ENCODE measurements at places on chromosomes 1 and 21. TPM values are rescaled to one million over a fixed set of nuclear protein-coding genes. Genes with fewer than 3 reads are reported as not detected.

The CD53 gene
- not detected for total RNA-seq

The NBPF6 gene
- total RNA-seq = not detected

The ETV3L gene
- total RNA-seq = not detected

The C4BPA gene
- total RNA-seq = 0.16 TPM

DNA sequence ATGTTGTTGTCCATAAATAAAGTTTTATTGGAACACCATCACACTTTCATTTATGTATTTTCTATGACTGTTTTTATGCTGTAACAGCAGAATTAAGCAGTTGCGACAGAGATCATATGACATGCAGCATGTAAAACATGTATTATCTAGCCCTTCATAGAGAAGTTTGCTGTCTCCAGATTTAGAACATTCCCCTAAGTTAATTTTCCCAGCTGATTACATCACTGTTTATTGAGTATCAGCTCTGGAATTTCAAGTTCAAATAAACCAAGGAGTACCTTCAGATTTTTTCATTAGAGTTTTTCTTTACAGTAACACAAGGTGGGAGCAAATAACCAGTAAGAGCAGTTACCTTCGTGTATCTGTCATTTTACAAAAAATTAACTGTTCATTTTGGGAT lies 792.8 kb downstream of the USP25 start:
- no peak for DNase-seq

DNA sequence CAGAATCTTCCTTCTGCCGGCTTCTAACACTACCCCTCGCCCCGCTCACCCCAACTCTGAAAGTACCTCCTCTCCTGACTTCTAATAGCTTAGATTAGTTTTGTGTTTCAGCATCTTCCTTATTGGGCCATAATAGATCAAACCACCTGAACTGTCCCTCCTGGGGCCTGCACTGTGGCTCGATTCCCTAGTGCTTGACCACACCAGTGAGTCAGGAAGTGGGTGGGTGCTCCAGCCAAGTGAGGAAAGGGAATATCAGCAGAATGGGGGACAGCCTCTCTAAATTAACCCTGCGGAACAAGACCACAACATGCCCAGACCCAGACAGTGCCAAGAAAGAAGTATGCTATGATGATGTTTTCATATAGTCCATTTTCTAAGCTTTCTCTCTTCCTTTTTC lies 8.5 kb downstream of the SERTAD4 start:
- DNase-seq = no peak

DNA sequence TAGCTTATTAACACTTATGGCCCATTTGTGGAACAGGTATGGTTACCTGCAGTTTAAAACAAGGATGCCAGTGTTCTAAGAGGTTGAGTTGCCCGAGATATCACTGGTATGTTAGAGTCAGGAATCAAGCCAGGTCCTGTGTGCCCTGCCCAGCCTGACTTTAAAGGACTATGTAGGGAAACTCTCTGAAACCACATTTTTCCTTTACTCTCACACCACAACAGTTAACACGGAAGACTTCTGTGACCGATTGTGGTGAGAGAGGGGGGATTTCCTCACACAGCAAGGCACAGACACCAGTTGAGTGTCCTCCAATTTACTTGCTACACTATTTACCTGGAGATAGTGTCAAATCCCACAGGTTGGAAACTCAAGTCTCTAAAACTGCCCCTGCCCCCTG lies 47.8 kb downstream of the UCK2 start:
- no peak for DNase-seq

DNA sequence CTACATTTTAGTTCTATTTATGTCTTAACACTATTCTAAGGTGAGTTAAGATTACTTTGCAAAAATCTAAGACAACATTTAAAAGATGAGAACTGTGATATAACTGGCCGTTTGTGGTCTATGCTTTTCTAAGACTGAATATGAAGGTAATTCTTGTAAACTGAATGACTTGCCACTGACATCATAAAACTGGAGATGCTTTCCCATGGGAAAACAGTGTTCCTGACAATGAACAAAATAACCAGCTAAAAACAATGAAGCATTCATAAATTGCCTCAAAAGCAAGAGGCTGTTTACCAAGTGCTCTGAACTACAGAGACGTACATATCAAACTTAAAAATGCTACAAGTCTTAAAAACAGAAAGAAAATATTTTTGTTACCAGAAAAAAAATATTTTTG lies 54.7 kb downstream of the APP start:
- DNase-seq = no peak

DNA sequence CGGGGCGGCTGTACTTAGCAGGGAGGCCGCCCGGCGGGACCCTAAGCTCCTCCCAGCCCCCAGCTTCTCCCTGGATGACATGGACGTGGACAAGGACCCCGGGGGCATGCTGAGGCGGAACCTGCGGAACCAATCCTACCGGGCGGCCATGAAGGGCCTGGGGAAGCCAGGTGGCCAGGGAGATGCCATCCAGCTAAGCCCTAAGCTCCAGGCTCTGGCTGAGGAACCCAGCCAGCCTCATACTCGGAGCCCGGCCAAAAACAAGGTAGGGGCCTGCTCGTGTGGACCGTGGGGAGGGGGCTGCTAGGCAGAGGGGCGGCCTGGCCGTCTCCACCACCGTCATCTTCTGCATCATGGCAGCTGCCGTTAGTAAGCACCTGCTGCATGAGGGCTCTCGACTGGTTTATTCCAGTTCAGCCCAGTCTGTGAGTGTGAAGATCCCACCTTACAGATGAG lies 9.0 kb downstream of the ARHGEF16 start:
- no peak for DNase-seq

DNA sequence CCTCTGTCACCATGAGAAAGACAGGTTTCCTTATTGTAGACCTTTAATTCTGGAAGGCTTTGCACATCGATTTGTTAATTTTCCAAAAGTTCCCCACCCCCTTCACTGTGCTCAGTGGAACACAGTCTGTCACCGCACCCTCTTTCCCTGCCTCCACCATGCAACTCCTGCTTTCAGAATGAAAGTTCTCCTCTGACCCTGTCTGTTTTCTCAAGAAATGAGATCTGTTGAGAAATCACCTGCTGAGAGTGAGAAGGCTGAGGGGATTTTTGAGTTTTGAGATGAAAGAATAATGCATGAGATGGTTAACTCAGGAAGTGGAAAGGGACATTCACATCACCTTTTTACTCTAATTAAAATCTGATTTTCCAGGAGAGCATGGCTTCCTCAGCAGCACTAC lies 99.6 kb downstream of the CYYR1 start:
- DNase-seq = no peak

DNA sequence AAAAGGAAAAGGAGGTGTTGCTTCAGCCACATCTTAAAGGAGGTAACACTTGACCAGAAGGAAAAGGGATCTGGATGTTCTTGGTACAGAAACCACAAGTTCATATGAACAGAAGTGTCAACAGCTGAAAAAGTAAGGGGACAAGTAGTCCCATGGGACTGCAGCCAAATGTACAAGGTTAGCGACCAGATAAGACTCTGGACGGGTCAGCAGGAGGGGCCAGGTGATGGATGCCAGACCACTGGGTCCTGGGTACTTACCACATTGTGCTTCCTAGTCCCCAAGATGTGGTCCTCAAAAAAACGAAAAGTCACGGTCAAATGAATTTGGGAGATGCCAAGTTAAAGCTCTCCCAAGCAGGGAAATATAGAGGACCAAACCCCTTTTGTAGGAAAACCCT lies 16.6 kb upstream of the BMP8A start:
- DNase-seq = no peak

- no peak for DNase-seq
Observed at GRCh38 chr1:214429951-214430770, 121.2 kb downstream of the PTPN14 start.
